Pancreas (tissue), 10 donors: ENCODE measurements at places on chromosomes 13 and 19. TPM values are rescaled to one million over a fixed set of nuclear protein-coding genes. Genes with fewer than 3 reads are reported as not detected.

DNA sequence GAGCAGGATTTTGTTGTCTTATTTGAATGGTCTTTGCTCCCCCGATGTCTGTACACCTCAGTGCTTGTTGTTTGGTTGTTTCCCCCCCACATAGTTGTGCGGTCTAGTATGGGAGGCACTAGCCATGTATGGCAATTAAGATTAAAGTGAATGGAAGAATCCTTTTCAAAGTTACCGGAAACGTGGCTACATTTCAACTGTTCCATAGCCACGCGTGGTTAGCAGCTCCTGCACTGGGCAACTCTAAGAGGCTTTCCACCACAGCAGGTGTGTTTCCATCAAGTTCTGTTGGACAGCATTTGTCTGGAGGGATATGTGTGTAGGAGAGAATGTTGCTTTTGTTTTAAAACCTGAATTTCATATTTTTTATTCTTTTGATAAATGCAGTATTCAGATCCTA lies 247.3 kb downstream of the GGACT start:
- no peaks in the 10 kb centered on the region for H3K4me1 ChIP-seq
- H3K27me3 ChIP-seq: no peaks in the 10 kb centered on the region
- DNase-seq: no peak
- H3K27ac ChIP-seq: no peak overlapping the region
- no peaks in the 10 kb centered on the region for H3K36me3 ChIP-seq

EMC10 gene
- 59.3 TPM for total RNA-seq

ZNF763 gene
- total RNA-seq: 1.5 TPM

GRCh38 chr19:50178320-50178719 lies 15.2 kb upstream of the IZUMO2 start:
- no peaks in the 10 kb centered on the region for H3K36me3 ChIP-seq
- no peak overlapping the region for H3K4me3 ChIP-seq
- peak overlapping the region; percentile 47 for H3K27ac ChIP-seq
- no peaks in the 10 kb centered on the region for H3K4me1 ChIP-seq
- no peak for DNase-seq
- H3K27me3 ChIP-seq: no peaks in the 10 kb centered on the region

KIR2DL1 gene
- not detected for total RNA-seq

DNA sequence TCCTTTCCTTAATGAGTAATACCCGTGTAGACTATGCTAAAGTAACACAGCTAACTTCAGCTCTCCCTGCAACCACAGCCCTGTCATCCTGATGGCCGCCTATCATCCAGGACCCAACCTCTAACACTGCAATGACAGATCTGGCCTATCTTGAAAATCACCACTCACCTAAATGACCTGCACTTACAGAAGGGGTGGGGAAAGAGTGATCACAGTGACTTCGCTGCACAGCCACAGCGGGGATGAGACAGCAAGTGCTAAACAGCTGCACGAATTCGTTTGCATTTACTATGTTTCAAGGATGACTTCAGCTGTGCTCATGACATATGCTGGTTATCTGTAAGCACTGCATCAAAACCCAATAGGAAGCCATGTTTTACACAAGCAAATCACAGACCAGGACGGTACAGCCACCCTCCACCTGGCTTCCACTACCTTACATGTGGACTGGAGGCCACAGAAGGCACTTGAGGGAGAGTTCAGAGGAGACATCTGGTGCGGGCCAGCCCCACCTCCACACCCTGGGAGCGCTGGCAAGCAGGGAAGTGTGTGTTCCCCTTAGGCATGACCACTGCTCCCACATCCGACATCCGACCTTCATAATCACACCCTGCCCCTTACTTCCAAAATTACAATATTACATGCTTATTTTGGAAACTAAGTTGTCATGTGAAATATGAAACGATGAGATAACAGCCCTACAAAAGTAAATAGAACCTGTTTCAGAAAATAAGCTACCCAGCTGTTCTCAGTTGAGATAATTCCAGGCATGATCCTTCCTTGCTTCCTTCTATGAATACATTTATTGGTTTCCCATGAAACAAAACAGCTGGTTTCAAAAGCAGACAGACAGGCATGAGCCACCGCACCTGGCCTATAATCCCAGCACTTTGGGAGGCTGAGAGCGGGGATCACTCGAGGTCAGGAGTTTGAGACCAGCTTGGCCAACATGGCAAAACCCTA lies 95.7 kb downstream of the STK24 start:
- no peaks in the 10 kb centered on the region for H3K36me3 ChIP-seq
- no peak for DNase-seq
- peak overlapping the region; percentile 41 for H3K27ac ChIP-seq
- H3K27me3 ChIP-seq: no peaks in the 10 kb centered on the region
- H3K4me1 ChIP-seq: peaks cover 59% of the 10 kb centered on the region

GRCh38 chr13:44195245-44195644 lies 178.4 kb upstream of the SERP2 start:
- H3K27me3 ChIP-seq: no peaks in the 10 kb centered on the region
- H3K36me3 ChIP-seq: no peaks in the 10 kb centered on the region
- peaks cover 3% of the 10 kb centered on the region for H3K4me1 ChIP-seq
- no peak for DNase-seq

GRCh38 chr13:35854286-35854685 lies 276.9 kb downstream of the DCLK1 start:
- H3K27me3 ChIP-seq: no peaks in the 10 kb centered on the region
- no peaks in the 10 kb centered on the region for H3K36me3 ChIP-seq
- no peak overlapping the region for H3K4me3 ChIP-seq

- no peak overlapping the region for H3K4me3 ChIP-seq
- H3K4me1 ChIP-seq: no peaks in the 10 kb centered on the region
- H3K27ac ChIP-seq: no peak overlapping the region
- DNase-seq: peak; percentile 84
- H3K27me3 ChIP-seq: no peaks in the 10 kb centered on the region
These were observed 20.2 kb downstream of the BBC3 start for GRCh38 chr19:47210689-47211316.

ZNF536 gene
- total RNA-seq: 0.32 TPM

FAM124A gene
- 0.56 TPM for total RNA-seq

- H3K27me3 ChIP-seq: no peaks in the 10 kb centered on the region
- no peak overlapping the region for H3K4me3 ChIP-seq
- H3K36me3 ChIP-seq: no peaks in the 10 kb centered on the region
- no peak overlapping the region for H3K27ac ChIP-seq
These were observed 3.3 kb upstream of the NAPA start for GRCh38 chr19:47518139-47518538.

GRCh38 chr13:60794751-60795150 lies 397.7 kb downstream of the TDRD3 start:
- no peaks in the 10 kb centered on the region for H3K4me1 ChIP-seq
- H3K27ac ChIP-seq: no peak overlapping the region
- H3K4me3 ChIP-seq: no peak overlapping the region
- H3K36me3 ChIP-seq: no peaks in the 10 kb centered on the region
- DNase-seq: no peak

C1QTNF9 gene
- 0.28 TPM for total RNA-seq

GRK1 gene
- not detected for total RNA-seq

DNA sequence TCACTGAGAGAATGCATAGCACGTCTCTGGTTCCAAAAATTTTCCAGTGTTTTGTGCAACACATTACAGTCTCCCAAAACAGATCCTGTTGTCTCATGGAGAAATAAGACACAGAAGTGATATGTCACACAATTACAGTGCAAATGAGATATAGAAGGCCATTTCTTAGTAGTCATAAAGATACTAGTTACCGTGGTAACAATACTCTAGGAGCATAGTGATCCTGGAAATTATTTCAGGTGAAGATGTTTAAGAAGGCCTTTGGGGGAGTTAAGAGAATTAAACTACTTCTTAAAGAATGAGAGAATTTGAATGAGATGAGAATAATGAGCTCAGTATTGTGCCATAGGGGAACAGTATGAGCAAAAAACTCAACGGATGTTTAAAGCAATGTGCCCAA lies 628.0 kb upstream of the MIR17HG start:
- DNase-seq: no peak
- no peak overlapping the region for H3K4me3 ChIP-seq
- no peaks in the 10 kb centered on the region for H3K27me3 ChIP-seq
- H3K36me3 ChIP-seq: no peaks in the 10 kb centered on the region
- H3K4me1 ChIP-seq: no peaks in the 10 kb centered on the region

- H3K4me3 ChIP-seq: peak overlapping the region; percentile 21
- H3K4me1 ChIP-seq: no peaks in the 10 kb centered on the region
- peak; percentile 42 for DNase-seq
- no peaks in the 10 kb centered on the region for H3K36me3 ChIP-seq
- H3K27ac ChIP-seq: peak overlapping the region; percentile 40
These were observed 38.9 kb downstream of the STOML3 start for GRCh38 chr13:38951525-38952313.

GRCh38 chr13:98214707-98215106 lies 37.6 kb upstream of the RNF113B start:
- H3K4me1 ChIP-seq: peaks cover 19% of the 10 kb centered on the region
- H3K27ac ChIP-seq: no peak overlapping the region
- no peaks in the 10 kb centered on the region for H3K27me3 ChIP-seq
- H3K4me3 ChIP-seq: no peak overlapping the region
- peak; percentile 36 for DNase-seq
- no peaks in the 10 kb centered on the region for H3K36me3 ChIP-seq

WASF3 gene
- total RNA-seq: 5.4 TPM

DNA sequence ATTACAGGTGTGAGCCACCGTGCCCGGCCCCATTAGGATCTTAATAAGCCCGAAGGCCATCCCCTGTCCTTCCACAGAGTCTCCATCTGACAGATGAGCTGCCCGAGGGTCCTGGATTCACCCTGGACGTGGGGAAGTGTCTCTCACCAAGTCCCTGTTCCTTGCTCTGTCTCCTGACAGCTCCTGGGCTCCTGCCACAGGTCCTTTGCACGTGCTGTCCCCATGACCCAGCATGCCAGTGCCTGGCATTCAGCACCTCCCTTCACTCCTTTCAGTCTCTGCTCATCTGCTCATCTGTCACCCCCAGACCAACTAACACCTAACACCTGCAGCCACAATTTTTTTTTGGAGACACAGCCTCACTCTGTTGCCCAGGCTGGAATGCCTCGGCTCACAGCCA lies 14.5 kb downstream of the CERS1 start:
- no peak for DNase-seq
- H3K4me1 ChIP-seq: no peaks in the 10 kb centered on the region
- no peak overlapping the region for H3K4me3 ChIP-seq

FGF22 gene
- 0.23 TPM for total RNA-seq
